ENCODE measurements at places on chromosomes 13 and 19.

GRCh38 chr19:2797280-2797679, 12.0 kb downstream of the THOP1 start:
- DNase-seq = no peak

GRCh38 chr13:57846600-57847173, 215.1 kb downstream of the PCDH17 start:
- DNase-seq = no peak

DNA sequence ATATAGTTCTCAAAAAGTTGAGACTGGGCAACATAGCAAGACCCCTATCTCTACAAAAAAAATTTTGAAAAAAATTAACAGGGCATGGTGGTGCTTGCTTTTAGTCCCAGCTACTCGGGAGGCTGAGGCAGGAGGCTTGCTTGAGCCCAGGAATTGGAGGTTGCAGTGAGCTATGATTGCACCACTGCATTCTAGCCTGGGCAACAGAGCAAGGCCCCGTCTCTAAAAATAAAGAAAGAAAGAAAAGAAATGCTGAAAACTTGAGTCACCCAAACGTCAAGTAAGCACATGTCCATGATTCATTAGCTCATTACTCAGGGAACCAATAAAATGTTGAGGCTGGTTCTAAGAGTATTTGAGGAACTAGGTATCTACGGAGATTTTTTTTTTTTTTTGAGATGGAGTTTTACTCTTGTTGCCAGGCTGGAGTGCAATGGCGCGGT, 33.9 kb upstream of the SEMA6B start:
- DNase-seq = no peak

GRCh38 chr13:79477968-79478367, 3.0 kb upstream of the NDFIP2 start:
- no peak for DNase-seq

DNA sequence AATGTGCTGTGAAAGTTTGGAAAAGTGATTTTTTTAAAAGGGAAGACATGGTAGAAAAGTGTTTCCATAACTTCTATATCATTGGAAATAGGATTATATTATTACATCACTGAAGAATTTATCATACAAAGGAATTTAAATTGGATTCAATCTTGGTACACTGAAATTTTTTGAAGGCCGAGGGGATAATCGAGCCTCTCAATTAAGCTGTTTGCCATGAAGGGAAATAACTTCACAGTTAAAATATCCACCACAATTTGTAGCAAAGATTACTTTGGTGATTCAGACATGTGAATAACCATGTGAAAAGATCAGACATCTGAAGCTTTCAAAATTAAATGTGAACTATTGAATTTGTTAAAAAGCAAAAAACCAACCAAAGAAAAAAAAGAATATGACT, 215.3 kb downstream of the KLF5 start:
- DNase-seq = no peak

DNA sequence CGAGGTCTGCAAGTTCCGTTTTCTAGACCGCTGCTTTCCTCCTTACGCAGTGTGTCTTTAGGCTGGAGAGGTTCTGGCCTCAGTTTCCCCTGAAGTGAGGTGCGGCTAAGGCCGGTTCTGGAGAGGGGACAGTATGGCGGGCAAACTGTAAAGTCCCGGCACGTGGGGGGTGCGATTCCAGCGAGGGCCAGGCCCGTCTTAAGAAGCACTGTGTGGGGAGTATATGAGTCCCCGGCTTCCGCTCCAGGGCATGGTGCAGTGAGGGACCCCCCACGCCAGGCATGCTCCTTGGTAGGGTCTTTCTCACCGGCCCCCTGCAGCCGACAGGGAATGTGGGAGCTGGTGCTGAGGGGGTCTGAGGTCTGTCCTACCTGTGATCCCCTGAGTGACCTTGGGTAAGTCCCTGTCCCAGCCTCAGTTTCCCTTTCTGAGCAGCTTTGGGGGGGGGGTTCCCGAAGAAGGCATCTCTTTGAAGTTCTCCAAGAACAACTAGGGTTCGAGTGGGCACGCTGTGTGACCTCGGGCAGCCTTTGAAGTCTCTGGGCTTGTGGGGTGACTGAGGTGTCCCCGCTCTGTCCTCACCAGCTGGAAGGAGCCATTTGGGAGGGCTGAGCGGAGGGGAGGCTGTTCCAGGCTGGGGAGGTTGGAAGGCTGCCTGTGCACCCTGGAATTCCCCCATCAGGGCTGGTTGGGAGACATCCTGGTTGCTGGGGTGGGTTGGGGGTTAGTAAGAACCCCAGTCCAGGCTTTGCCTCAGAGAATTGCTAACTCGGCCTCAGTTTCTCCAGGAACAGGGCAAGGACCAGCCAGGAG, 1.5 kb downstream of the NFIC start:
- DNase-seq = no peak

GRCh38 chr19:11400798-11401197, 16.7 kb upstream of the EPOR start:
- no peak for DNase-seq

DNA sequence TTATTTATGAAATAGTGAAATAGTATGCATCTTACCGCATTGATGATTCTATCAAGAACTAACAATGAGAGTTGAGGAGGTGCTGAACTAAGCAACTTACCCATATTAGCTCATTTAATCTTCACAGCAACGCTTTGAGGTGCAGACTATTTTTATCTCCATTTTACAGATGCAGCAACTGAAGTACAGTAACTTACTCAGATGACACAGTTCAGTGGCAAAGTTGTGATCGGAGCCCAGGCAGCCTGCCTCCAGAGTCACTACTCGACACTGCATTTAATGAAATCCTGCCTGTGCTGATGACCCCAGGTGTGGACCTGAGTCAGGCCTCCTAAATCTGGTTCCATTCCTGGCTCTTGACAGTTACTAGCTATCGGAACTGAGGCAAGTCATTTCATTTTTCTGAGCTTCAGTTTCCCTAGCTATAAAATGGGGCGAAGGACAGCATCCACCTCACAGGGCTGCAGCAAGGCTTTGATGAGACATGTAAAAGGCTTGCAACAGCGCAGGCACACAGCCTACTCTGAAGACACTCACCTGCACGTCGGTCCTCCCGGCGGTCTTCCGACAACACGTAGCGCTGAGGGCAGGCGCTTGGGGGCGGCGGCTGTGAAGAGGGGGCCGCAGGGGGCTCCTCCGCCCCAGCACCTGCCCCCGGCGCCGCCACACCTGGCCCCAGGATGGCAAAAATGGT, 1.5 kb downstream of the MYPOP start:
- no peak for DNase-seq

- DNase-seq = no peak
Observed at GRCh38 chr13:96690998-96691397, 303.3 kb downstream of the OXGR1 start.

DNA sequence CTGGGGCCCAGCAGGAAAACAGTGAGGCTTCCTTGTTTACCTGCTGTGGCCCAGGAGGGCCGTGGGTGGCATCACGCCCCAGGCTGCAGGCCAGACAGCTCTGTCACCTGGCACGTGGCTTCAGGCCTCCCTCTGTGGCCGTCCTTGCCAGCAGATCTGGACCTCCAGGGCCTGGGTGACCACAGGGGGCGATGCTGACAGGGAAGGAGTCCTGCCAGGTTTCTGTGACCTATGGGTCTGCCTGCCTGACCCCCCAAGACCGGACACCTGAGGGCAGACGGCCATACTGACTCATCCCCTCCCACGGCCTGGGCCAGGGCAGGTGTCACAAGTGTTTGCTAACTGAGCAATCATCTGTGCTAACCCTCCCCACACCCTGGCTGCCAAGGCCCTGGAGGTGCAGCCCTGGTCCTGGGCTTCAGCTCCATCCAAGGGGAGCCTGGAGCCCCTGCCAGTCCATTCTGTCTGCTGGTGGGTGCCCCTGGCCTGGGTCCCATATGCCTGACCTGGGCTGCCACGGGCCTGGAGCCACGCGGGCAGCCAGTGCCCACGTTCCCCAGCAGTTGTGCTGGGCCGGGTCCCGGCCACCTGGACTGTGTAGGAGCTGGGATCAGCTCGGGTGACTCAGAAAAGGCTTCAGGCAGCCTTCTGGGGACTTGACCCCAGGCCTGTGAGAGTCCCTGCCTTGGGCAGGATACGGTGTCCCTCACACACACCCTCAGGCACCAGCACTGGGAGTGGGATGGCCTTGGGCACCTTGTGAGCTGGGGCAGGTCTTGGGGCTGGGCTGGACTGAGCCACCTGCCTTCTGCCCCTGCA, 3.7 kb downstream of the CDC34 start:
- no peak for DNase-seq

GRCh38 chr19:9741476-9742171, 26.9 kb downstream of the ZNF846 start:
- no peak for DNase-seq

DNA sequence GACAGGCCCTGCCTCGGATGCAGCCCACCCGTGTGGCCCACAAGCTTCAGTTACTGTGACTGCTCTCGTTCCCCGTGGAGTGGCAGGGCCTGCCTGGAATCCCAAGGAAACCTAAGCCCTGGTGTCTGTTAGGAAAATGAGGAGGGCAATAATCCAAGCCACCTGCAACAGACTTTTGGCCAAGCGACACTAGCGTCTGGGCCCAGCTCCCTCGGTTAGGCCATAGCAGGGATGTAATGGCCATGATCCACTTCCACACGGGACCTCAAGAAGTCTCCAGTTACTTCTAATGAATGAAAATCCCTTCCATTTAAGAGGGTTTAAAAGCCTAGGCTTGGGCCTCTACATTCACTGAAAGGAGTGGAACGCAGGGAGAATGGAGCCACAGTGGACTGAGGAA, 8.9 kb downstream of the ZC3H4 start:
- DNase-seq = no peak

Data from left renal cortex interstitium (tissue), 4 donors.